AG09319 (cell line): ENCODE measurements at places on chromosomes 3 and 15.

GRCh38 chr3:34016925-34017587, 218.6 kb downstream of the PDCD6IP start:
- DNase-seq = no peak

- DNase-seq = no peak
These were observed 38.0 kb upstream of the ULK4 start for GRCh38 chr3:41999909-42000308.

- no peak for DNase-seq
These were observed 304.1 kb downstream of the MCTP2 start for GRCh38 chr15:94535298-94536048.

- peak; percentile 31 for DNase-seq
These were observed 160.4 kb downstream of the VGLL3 start for GRCh38 chr3:86830566-86830965.

DNA sequence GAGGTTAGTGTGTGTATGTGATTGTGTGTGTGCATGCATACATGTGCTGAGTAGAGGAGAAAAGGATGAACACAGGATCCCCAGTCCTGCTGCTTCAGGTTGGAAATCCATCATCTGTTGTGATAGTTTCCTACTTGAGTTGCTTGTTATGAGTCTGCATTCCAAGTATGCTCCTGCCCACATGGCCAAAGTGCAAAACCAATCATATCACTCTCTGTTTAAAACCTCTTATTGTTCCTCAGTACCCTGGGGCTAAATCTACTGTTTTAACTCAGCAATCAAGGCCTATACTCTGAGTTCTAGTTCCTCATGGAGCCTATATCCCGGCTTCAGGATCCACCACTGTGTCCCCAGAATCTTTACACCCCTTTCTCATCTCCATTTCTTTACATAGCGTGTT, 139.9 kb upstream of the TLE3 start:
- DNase-seq = no peak
